ENCODE measurements at places on chromosomes 11 and 22.

DNA sequence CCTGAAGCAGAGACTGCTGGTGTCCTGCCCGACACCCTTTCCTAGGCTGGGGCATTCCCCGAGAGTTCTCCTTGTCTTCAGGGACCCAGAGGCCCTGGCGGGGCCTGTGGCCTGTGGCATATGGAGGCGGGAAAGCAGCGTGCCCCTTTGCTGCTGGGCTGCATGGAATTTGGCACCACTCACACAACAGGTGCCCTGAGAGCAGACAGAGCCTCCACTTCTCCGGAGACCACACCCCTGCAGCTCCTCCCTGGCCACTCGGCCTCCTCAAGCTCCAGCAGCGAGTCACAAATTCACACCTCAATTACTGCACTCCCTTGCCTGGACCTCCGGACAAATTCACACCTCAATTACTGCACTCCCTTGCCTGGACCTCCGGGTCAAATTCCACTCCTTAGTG lies 1375.2 kb downstream of the TBC1D22A start:
- DNase-seq = no peak

GRCh38 chr11:134844838-134845237 lies 432.8 kb upstream of the B3GAT1 start:
- no peak for DNase-seq

- no peak for DNase-seq
These were observed 16.9 kb downstream of the CCDC15 start for GRCh38 chr11:124970925-124971324.

DNA sequence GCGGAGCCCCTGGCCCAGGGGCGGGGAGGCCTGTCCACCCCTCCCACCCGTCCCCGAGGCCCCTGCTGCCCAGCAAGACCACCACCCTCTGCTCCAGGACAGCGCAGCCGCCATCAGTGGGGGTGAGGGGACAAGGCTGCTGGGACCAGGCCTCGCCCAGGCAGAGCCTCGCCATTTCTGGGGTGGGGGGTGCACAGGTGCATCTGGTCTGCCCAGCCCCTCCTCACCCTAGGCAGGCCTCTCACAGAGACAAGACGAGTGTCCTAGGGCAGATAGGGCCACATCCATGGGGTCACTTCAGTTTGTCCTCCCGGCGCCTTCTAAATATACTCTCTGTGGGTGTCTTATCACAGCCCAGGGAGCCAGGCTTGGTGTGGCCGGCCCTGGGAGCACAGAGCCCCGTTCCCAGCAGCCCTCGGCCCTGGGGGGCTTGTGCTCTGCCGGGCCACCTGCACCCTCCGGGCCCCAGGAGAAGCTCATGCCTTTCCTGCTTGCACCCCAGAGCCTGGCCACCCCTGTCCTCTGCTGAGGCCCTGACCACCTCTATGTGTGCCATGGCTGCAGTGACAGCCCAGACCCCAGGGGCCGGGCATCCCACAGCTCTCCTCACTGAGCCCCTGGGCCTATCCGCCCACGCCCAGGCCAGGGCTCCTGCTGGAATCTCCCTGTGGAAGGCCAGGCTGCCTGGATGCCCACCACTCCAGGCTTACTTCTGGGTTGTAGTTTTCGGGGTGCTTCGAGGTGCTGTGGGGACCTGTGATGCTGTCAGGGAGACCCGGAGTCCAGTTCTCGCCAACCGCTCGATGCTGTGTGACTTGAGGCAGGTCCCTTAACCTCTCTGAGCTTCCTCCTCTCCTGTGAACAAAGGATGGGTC lies 70.8 kb downstream of the KCNQ1 start:
- no peak for DNase-seq

DNA sequence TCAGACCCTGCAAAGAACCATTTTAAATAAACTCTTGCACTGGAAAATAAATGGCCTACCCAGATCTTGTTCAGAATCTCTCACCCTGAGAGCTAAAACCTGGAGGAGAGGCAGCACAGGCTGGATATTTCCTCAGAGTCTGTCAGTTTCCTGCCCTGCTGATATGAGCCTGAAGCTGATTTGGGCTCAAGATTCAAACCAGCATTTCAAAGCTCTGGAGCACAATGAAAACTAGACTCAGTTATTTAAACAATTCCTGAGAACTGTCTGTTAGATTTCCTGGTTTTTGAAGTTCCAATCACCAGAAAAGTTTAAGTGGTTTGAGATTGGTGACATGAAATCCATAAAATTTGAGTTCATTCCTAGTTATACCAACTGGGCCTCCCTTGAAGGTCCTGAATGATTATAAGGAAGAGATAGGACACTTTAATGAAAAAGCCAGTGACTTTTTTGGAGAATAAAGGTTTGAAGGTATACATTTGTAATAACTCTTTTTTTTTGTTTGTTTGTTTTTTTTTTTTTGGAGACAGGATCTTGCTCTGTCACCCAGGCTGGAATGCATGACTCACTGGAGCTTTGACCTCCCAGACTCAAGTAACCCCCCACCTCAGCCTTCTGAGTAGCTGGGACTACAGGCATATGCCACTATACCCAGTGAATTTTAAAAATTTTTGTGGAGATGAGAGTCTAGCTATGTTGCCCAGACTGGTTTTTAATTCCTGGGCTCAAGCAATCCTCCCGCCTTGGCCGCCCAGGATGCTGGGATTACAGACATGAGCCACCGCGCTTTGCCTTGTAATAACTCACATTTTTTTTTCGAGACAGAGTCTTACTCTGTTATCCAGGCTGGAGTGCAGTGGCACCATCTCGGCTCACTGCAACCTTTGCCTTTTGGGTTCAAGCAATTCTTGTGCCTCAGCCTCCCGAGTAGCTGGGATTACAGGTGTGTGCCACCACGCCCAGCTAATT lies 8.0 kb upstream of the ESAM start:
- DNase-seq = no peak

DNA sequence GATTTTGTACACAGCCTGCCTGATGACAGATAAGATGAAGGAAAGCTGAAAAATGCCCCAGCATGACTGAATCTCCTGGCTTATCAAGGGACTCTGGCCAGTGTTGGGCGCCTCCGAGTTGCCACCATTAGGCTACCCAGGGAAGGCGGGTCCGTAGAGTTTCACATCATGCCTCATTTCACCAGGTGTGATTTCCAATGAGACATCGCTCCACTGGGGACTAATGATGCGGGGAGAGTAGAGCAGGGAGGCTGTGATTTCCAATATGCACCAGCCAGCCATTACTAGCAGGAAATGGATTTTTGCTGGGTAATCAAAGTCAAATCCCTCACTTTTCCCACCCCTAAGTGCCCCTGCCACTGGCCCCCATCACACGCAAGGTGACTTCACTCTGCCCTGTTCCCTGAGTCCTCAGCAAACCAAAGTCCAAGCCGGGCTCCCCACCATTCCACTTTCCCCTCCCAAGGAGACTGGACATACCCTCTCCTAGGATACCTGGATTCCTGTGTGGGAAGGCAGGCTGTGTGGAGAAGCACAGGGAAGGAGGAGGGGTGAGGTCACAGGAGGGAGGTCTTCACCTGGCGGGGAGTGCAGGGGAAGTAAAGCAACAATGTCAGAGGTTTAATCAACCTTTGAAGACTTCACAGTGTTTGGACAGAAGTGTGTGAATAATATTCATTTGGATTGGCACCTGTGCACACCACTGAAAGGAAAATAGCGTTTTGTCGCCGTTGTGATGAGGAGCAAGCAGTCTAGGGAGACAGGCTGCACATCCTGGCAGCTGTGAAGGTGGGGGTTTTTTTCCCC lies 613.3 kb upstream of the CADM1 start:
- DNase-seq = no peak

DNA sequence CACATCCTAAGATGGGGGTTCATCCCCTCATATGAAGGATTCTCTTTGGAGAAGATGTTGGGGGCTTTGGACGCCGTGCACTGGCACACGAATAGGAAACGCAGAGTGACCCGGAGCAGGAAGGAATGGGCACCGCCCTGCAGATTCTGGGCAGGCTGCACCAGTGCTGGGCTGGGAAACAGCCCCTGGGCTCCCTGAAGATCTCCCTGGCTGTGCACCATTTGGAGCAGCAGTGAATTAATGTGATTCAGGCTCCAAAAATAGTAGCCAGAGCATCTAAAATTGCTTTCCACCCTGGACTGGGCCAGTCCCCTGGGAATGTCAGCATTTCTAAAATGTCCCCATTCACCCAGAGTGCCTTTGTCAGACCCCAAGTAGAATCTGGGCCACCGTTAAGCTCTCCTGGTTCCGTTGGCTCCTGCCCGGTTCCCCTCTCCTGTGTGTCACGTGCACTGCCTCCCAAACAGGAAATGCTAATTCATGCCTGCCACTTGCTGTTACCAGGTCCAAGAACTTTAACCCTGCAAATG lies 18.6 kb downstream of the IRAG1 start:
- no peak for DNase-seq

Measured in stimulated activated CD4-positive, alpha-beta T cell treated with anti-CD3 and anti-CD28 coated beads, TNF-alpha, amount 100 ng/mL, for 1 hour (primary cell).